GM20000 (cell line): ENCODE measurements at places on chromosomes 6 and 20.

DNA sequence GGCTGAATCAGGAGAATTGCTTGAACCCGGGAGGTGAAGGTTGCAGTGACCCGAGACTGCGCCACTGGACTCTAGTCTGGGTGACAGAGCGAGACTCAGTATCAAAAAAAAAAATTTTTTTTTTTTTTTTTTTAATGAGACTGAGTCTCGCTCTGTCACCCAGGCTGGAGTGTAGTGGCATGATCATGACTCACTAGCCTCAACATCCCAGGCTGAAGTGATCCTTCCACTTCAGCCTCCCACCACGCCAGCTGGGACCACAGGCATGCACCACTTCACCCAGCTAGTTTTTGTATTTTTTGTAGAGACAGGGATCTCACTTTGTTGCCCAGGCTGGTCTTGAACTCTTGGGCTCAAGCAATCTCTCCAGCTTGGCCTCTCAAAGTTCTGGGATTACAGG is 53.3 kb downstream of the MYO6 start:
- DNase-seq: no peak

DNA sequence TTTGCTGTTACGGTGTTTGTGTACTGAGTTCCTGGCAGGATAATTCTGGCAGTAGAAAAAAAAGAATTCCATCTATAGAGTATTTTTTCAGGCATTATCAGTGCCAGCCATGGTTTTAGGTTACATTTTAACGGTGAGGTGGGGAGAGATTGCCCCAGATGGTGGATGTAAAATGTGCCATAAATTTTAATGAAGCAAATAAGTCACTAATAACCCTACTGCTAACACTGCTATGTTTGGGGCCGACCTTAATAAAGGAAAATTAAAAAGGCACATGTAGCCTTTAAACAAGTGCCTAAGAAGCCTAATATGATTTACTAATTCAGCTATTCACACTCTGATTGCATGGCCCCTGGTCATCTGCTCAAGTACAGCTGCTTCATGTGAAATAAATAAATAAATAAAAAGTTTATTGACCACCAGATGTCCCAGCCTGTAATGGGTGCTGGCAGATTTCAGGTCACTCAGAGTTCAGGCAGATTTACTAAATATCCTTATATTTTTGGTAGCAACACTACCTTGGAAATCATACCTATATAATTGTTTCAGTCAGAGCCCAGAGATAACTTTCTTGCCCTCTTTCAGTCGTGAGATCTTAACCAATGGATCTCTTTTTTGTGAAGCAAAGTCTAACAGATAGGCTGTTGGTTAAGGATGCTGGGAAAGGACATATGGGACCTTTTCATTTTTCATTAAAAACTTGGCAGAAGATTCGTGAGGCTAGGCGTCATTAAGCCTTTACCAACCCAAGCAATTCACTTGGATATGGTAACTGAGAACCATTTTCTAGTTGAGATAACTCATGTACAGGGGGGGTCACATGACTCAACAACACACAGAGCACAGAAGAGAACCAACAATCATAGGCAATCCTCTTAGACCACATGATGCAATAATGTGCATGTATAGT is 495.0 kb upstream of the NRSN1 start:
- no peak for DNase-seq

DNA sequence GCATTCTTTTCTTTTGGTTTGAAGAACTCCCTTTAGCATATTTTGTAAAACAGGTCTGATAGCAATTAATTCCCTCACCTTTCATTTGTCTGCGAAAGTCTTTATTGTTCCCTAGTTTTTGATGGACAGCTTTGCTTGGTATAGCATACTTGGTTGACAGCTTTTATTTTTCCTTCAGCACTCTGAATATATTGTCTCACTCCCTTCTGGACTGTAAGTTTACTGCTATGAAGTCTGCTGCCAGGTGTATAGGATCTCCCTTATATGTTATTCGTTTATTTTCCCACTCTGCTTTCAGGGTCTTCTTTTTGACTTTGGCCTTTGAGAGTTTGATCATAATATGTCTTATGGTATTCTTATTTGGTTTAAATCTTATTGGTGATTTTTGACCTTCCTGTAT is 47.7 kb upstream of the SNAP91 start:
- DNase-seq: no peak

DNA sequence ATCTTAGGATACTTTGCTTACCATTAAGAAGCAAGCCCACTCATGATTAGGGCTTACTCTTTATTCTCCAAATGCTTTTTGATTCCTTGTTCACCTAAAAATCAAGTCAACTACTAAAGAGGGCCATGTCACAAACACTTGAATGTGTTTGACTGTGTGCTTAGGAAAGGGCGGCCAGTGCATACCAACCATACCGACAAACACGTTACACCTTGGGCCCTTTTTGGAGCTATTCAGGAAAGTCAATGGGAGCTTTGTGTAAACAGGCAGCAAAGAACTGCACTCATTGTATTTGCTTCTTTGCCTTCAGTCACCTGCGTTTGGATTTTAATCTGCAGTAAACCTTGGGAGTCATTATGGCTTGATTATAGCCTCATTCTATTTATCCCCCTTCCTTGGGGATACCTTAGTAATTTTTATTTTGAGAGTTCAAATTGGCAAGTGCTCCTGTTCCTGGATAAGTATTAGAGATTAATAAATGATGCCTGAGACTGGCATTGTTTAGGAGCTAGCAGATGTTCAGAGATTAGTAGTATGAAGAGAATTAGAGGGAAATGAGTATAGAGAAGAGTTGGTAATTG is 102.6 kb upstream of the HDGFL1 start:
- no peak for DNase-seq

- no peak for DNase-seq
Measured at GRCh38 chr6:42735976-42736375, 9.9 kb downstream of the TBCC start.

DNA sequence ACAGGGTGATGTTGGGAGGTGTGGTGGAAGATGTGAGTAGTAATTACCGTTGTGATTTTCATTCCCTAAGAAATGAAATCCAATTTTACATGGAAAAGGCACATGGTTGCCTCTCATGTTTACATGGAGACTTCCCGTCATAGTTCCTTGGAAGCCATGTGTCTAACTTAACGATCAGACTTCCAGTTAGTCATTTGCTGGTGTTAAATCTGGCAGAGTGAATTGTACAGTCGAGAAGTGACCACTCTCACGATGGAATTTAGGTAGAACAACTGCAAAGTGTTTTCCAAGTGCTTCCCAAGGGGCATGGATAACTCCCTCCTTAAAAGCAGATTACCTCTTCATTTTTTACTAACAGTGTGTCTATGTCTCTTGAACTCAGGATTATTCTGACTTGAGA is 145.8 kb upstream of the CCN2 start:
- DNase-seq: no peak

DNA sequence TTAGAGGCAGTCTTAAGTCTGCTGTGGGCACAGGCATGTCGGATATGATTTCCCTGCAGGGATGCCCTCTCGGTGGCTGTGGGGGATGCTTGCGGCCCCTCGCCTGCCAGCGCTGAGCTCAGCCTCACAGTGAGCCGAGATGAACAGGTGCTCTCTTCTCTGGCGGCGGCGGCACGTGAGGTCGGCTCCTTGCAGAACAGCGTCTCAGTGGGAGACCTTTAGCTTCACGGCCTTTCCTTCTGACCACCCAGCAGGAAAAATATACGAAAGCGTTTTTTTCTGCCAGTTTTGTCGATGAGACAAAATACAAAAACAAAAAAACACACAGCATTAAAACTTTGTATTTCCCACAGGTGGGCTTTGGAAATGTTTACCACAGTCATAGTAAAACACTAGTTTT is 23.6 kb downstream of the FOXA2 start:
- DNase-seq: no peak
